ENCODE measurements at places on chromosomes 4 and X. TPM values are rescaled to one million over a fixed set of nuclear protein-coding genes. Genes with fewer than 3 reads are reported as not detected.

Gene RAP2C
- 26.6 TPM for total RNA-seq

DNA sequence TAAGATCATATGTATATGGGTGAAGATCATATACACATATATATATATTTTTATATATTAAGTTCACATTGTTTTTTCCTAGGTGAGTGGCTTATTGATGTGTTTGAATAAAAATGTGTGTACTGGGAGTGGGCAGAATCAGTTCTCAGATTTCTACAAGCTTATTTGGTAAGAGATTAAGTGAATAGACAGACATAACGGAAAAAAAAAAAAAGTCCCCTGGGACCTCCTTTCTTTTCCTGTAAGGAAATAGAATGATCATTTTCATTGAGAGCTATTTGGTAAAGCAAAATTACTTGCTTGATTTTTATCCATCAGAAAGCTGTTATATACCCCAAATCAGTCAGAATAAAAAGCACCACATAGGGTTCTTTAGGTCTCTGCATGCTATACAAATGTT lies 597.7 kb downstream of the PCDH18 start:
- H3K4me3 ChIP-seq: no peak overlapping the region
- no peak for DNase-seq
- H3K36me3 ChIP-seq: no peaks in the 10 kb centered on the region
- H3K27ac ChIP-seq: no peak overlapping the region
- H3K4me1 ChIP-seq: no peaks in the 10 kb centered on the region
- H3K27me3 ChIP-seq: no peaks in the 10 kb centered on the region

DNA sequence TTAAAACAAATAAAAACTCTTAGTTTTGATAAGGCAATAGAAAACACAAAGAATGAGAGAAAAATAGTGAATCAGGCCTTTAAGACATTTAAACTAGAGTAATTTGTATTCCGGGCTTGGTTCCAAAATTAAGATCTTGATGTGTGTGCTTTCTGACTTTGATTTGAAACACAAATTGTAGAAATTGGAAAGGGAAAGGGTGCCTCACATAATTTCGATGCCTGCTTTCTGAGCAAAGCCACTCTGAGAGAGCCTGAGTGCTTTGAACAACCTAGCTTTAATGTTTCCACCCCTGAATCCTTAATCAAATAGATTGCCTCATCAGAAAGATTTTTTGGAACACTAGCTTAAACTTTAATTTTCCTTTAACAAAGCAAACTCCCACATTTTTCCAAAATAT lies 666.8 kb downstream of the PCDH18 start:
- H3K4me3 ChIP-seq: no peak overlapping the region
- DNase-seq: no peak
- H3K4me1 ChIP-seq: no peaks in the 10 kb centered on the region
- no peaks in the 10 kb centered on the region for H3K27me3 ChIP-seq
- H3K36me3 ChIP-seq: no peaks in the 10 kb centered on the region
- H3K27ac ChIP-seq: no peak overlapping the region

GRCh38 chr4:115678425-115678941 lies 565.1 kb upstream of the NDST4 start:
- no peak overlapping the region for H3K27ac ChIP-seq
- no peaks in the 10 kb centered on the region for H3K4me1 ChIP-seq
- no peak overlapping the region for H3K4me3 ChIP-seq
- H3K36me3 ChIP-seq: no peaks in the 10 kb centered on the region

DNA sequence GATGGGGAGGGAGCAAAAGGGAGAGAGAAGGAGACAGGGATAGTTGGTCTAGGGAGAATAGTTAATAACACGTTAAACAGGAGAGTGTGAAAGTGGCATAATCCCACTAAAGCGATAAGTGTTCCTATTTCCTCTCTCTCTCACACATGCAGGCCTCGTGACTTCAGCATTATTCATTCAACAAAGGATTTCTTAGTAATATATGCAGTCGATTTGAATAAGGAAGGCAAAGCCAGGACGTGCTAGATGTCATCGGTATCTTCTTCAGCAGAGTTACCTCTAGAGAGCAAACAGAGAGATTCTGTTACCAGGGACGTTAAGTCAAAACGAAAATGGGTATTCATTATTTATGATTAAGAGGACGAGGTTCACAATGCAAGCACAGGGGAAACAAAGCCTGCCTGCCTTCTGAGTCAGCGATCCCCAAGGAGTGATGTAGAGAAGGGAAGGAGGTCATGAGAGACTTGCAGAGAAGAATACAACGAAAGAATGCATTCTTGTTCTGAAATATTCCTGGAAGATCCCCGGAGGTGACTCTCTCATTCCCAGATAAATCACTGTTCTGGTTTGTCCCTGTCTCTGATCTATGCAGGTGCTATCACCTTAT lies 1048.4 kb downstream of the NLGN4X start:
- H3K27me3 ChIP-seq: no peaks in the 10 kb centered on the region
- H3K36me3 ChIP-seq: no peaks in the 10 kb centered on the region
- no peaks in the 10 kb centered on the region for H3K4me1 ChIP-seq
- DNase-seq: no peak

Gene TBC1D9
- total RNA-seq: 17.9 TPM

DNA sequence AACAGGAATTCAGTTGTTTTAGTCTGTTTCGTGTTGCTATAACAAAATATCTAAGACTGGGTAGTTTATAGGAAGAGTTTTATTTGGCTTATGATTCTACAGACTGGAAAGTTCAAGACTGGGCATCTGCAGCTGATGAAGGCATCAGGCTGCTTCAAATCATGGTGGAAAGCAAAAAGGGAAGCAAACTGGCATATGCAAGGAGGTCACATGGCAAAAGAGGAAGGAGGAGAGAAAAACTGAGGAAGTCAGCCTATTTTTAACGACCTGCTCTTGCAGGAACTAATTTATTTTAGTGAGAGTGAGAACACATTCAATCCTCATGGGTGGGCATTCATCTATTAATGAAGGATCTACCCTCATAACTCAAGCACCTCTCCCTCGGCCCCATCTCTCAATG lies 363.1 kb upstream of the HS3ST1 start:
- DNase-seq: no peak
- no peaks in the 10 kb centered on the region for H3K27me3 ChIP-seq
- no peak overlapping the region for H3K4me3 ChIP-seq
- no peaks in the 10 kb centered on the region for H3K36me3 ChIP-seq
- H3K27ac ChIP-seq: no peak overlapping the region
- no peaks in the 10 kb centered on the region for H3K4me1 ChIP-seq

Gene OSTC
- total RNA-seq: 86.4 TPM

DNA sequence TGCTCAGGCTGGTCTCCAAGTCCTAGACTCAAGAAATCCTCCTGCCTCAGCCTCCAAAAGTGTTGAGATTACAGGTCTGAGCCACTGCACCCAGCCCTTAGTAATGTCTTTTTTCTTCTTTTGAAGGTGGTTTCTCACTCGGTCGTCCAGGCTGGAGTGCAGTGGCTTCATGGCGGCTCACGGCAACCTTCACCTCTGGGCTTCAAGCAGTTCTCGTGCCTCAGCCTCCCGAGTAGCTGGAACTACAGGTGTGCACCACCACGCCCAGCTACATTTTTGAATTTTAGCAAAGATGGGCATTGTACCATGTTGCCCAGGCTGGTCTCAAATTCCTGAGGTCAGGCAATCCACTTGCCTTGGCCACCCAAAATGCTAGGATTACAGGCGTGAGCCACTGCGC lies 32.3 kb upstream of the ASMTL start:
- no peak overlapping the region for H3K4me3 ChIP-seq
- no peaks in the 10 kb centered on the region for H3K36me3 ChIP-seq
- H3K27ac ChIP-seq: no peak overlapping the region
- peak; percentile 33 for DNase-seq

DNA sequence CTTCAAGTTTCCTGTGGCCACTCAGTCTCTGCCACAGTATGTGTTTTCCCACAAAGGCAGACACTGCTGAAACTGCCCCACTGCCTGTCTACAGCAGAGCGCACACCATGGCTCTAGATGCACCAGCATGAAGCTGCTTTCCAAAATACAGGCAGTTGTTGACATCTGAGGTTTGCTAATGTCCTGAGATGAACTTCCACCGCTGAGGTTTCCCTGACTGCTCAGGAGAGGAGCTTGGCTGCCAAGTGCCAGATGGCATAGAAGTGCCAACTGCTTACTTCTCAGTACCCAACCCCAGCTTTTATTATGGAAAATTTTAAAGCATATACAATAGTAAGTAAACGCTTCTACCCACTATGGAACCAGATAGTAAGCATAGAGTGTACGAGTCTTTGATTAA lies 61.0 kb upstream of the EXOC1L start:
- H3K4me1 ChIP-seq: no peaks in the 10 kb centered on the region
- H3K4me3 ChIP-seq: no peak overlapping the region
- DNase-seq: no peak
- no peaks in the 10 kb centered on the region for H3K27me3 ChIP-seq
- no peak overlapping the region for H3K27ac ChIP-seq

GRCh38 chr4:182554736-182555135 lies 311.5 kb downstream of the TENM3 start:
- no peaks in the 10 kb centered on the region for H3K4me1 ChIP-seq
- no peak for DNase-seq
- H3K27me3 ChIP-seq: no peaks in the 10 kb centered on the region

Gene PITX2
- total RNA-seq: not detected

Gene NLGN4X
- total RNA-seq: 1.2 TPM

DNA sequence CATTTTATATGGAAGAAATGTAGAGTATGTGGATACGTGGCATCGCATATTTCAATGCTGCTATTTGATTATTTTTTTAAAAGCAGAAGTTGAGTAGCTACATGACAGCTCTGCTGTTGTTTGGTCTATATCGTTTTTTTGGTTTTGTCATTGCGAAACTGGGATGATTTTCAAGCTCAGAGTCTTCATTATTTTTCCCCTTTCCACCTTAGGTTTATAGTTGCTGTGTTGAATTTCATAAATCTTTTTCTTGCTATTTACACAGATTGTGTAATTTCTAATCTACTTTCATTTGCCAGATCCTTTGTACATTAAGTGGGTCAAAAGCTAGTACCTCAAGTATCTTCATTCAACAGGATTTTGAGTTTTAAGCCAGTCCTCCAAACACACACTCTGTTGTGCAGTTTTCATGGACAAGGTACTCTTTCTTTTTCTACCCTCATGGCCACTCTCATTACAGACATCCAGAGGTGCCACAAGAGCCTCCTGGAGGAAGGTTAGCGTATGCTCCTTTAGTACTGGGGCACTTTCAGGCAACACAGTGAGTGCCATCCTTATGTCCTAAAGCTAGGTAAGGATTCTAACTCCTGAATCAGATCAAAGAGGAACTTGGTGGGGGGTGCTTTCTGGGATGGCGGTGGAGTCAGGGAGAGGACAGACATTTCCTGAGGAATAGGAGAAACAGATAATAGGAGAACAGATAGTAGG lies 123.2 kb downstream of the FHIP1A start:
- no peak overlapping the region for H3K27ac ChIP-seq
- no peaks in the 10 kb centered on the region for H3K27me3 ChIP-seq
- H3K36me3 ChIP-seq: no peaks in the 10 kb centered on the region
- no peaks in the 10 kb centered on the region for H3K4me1 ChIP-seq
- no peak overlapping the region for H3K4me3 ChIP-seq

DNA sequence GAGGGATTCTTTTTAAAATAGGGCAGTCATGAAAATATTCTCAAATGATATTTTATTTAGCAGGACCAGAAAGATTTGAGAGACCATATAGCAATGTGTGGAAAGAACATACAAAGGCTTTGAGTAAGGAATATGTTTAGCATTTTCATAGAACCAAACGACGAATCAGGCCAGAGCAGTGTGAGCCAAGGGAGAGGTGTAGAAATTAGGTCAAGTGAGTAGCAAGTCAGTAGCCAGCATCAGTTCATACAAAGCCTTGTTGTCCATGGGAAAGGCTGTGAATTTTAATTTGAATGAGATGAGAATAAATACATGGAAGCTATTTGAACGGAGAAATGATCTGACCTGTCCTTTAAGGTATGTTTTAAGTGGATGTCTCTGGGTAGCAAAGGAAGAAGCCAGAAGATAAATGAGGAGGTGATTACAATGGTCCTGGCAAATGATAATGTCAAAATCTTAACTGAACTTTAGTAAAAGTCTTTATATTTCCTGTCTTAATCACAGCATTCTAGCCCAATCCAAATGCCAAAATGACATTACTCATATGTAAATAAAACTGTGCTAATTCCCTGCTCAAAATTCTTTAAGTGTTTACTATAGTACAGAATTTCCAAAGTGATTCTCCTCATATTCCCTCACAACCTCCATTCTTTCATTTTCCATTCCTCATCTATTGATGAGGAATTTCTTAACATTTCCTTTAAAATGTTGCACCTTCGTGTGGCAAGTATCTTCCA lies 155.7 kb upstream of the SLIT2 start:
- no peak for DNase-seq
- H3K36me3 ChIP-seq: no peaks in the 10 kb centered on the region
- no peaks in the 10 kb centered on the region for H3K27me3 ChIP-seq
- H3K4me1 ChIP-seq: no peaks in the 10 kb centered on the region

- no peak overlapping the region for H3K4me3 ChIP-seq
- H3K36me3 ChIP-seq: no peaks in the 10 kb centered on the region
- no peak overlapping the region for H3K27ac ChIP-seq
- no peak for DNase-seq
- H3K27me3 ChIP-seq: no peaks in the 10 kb centered on the region
Measured at GRCh38 chr4:152887981-152888380, 48.1 kb upstream of the FHDC1 start.

DNA sequence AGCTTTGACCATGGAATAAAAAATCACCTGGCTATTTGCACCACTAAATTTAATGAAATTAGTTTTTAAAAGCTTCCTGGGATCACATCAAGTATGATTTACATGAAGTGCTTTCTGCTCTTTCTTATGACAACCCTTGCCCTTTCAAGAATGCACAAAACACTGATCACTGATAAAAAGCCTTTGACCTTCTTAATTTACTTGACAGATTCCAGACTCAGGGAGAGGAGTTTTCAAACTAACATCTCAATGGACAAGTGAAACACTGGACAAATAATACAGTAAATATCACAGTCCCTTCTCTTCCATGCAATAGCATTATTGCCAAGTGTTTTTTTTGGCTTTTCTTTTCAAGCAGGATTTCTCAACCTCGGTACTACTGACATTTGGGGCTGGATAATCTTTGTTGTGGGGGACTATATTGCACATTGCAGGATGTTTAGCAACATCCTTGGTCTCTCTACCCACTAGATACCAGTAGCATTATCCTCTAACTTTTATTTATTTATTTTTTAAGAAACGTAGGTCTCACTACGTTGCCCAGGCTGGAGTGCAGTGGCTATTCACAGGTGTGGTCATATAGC lies 86.3 kb downstream of the ZNF827 start:
- no peaks in the 10 kb centered on the region for H3K27me3 ChIP-seq
- no peak overlapping the region for H3K4me3 ChIP-seq
- H3K36me3 ChIP-seq: no peaks in the 10 kb centered on the region
- DNase-seq: no peak

Gene CXCL3
- not detected for total RNA-seq

DNA sequence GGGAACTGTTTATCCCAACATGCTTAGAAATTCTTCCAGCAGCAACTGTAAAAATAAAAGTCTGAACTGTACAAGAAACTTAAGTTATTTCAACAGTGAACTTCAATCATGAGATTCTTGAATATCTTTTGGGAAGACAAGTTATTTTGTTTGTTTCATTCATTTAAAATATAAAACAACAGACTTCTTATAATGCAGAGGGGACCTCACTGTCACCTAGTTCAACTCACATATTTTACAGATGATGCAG lies 14.9 kb downstream of the FAM9C start:
- H3K36me3 ChIP-seq: no peaks in the 10 kb centered on the region
- no peaks in the 10 kb centered on the region for H3K4me1 ChIP-seq
- no peak overlapping the region for H3K27ac ChIP-seq
- DNase-seq: no peak
- no peak overlapping the region for H3K4me3 ChIP-seq
- no peaks in the 10 kb centered on the region for H3K27me3 ChIP-seq

- H3K36me3 ChIP-seq: no peaks in the 10 kb centered on the region
- no peak for DNase-seq
- no peaks in the 10 kb centered on the region for H3K27me3 ChIP-seq
- no peaks in the 10 kb centered on the region for H3K4me1 ChIP-seq
- no peak overlapping the region for H3K4me3 ChIP-seq
Measured at GRCh38 chr4:181017038-181017437, 1226.2 kb upstream of the TENM3 start.
